NCI-H510A (cell line): ENCODE measurements at places on chromosomes 12 and 14.

DNA sequence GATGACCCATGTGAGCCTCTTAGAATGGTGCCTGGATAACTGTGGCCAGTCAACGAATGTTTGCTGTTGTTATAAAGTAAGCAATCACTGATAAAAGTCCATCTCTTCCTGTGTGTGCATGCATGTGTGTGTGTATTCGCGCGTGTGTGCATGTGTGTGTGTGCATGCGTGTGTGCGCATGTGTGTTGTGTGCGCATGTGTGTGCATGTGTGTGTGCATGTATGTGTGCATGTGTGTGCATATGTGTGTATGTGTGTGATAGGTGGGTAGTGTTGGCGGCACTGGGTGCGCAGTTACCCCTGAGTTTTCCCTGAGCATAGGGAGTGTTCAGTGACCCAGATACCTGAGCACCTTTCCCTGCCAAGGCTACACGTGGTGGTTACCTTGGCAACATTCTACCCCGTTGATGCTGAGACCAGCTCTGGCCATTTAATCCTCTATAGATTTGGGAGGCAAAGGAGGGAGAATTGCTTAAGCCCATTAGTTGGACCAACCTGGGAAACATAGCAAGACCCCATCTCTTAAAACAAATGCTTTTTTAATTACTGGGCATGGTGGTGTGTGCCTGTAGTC is 137.8 kb downstream of the SLC15A4 start:
- DNase-seq = no peak

- peak; percentile 10 for DNase-seq
Observed at GRCh38 chr12:124994437-124994975, 1.1 kb downstream of the BRI3BP start.

DNA sequence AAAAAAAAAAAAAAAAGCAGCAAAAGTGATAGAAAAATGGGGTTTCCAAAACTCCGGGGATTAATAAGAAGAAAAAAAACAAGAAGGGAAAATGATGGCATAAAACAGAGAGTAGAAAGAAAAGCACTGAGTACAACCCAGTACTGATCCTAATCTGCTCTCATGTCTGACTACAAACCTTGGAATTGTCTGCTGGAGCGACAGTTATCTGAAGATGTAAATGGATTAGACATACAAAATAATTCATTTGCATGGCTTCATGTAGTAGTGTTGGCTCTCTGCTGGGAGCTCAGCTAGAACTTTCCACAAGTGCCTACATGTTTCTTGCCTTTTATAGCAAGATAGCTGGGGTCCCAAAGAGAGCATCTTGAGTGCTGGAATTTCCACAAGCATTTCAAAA is 34.2 kb downstream of the ZCRB1 start:
- DNase-seq = no peak

DNA sequence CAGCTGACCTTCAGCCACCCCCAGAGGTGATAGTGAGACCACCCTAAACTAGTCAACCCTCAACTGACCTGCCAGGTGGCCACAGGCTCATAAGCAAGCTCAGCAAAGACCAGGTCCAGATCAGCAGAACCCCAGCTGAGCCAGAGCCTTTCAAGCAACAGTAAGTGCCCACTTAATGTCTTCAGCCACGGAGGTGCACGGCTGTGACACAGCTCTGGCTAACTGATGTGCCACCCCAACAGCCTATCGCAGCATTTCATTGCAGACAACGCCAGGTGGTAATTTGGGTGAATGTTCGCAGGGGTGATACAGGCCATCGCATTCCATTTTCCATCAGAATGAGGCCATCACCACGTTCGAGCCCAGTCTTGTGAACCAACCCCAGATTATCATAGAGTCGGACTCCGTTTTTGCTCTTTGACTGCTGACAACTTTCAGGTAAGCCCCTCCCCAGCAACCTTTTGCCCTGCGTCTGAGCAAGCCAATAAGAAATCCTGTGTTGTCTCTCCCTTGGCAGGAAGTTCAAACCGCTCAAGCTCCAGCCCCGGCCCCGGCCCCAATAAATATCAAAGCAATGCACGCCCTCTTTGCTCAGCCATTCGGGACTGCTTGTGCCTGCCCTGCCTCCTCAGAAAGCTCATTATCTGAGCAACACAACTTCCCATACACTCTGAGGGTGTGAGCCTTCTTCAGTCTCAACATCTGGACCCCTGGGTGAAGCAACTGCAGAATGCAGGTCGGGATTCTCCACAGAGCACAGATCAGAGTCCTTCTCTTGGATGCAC is 44.4 kb downstream of the JAG2 start:
- DNase-seq = no peak

- no peak for DNase-seq
Observed at GRCh38 chr12:132151766-132152410, 7.6 kb downstream of the NOC4L start.

DNA sequence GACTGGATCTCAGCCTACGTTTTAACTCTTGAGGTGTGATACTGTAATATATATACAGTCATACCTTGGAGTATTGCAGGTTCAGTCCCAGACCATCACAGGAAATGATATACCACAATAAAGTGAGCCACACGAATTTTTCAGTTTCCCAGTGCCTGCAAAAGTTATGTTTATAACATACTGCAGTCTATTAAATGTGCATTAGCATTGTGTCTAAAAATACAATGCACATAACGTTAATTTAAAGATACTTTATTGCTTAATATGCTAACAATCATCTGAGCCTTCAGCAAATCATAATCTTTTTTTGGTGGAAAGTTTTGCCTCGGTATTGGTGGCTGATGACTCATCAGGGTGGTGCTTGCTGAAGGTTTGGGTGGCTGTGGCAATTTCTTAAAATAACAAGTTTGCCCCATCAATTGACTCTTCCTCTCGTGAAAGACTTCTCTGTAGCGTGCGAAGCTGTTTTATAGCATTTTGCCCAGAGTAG is 18.9 kb downstream of the PYROXD1 start:
- no peak for DNase-seq

DNA sequence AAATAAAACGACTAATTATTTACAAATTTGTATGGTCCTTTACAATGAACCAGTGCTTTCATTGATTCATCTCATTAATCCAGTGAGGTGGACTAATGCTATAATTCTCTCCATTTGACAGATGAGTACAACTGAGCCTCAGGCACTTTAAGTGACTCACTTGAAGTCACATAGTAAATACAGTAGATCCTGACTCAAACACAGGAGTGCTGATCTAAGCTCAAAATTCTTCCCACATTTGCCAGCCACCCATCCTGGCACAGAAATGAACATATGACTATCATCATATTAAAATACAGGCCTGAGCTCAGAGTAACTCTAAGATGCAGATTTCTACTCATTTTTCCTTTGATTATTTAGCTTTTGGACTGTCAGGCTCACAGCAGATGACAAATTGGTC is 30.6 kb downstream of the SLC16A7 start:
- no peak for DNase-seq
